ENCODE measurements at places on chromosomes 3 and 15.
A peak's percentile ranks its signal among the peaks of the same experiment; 100 is the strongest.

GRCh38 chr3:14252321-14253021 is 73.9 kb downstream of the LSM3 start:
- no peak for DNase-seq

DNA sequence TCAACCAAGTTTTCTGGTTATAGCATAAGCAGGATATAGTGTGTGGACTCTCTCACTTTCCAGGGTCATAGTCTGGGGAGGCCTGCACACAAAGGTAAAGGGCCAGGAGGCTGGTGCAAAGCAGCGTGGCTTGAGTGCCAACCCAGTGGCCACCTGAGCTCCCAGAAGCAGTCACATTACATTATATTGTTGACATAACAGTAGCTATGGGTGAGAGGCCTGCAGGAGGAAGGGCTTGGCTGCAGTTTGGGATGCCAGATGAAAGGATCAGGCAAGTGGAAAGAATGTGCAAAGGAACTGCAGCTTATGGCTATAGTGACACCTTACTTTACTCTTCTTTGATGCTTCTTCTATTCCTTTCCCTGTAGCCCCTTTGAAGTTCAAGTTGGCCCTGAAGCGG is 96.5 kb downstream of the FLNB start:
- no peak for DNase-seq

DNA sequence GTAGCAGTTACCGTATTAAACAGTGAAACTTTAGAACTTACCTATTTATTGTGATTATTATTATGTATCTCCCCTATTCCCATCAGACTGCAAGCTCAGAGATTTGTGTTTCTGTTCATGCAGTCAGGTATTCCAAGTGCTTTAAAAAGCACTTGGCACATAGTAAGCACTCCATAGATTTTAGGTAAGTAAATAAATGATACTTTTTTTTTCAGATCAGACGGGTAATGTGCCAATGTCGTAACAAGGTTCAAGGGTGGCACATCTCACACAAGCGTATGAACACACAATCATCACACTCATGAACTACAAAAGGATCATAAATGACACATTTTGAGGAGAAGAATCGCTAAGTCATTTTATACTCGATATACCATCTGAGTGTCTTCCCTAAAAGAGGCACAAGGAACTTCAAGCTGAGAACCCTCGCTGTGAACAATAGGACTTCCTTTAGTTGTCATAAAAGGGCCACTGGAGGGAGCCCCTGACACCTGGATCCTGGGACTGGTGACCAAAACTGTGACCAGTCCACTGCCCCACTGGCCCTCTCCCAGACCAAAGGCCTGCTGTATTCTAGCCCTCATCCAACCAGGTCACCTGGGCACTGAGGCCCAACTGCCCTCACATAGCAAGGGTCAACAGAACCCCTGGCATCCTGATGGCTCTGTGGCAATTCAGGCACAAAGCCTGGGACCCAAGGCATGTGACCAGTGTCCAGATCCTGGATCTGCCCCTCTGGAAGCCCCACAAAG is 32.1 kb downstream of the KIF9 start:
- peak; percentile 65 for DNase-seq

- DNase-seq, result no peak
Measured at GRCh38 chr3:34198309-34198708, 399.9 kb downstream of the PDCD6IP start.

DNA sequence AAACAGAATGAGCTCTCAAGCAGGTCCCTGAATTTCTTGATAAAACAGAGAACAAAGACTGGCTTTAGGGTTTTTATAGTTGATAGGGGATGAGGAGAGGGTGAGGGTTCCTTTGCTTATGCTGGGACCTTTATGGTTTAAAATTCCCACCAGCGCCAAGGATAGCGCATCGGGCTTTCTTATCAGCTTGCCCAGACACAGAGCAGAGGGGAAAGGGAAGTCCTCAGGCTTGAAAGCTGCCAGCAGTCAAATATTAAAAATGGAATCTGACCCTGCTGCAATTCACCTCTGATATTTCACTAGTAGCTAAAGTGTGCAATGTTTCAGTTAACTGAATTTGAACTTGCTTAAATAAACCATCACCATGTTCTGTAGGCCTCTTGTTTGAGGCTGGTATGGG is 55.0 kb upstream of the EPHA3 start:
- DNase-seq, result no peak

GRCh38 chr15:34434627-34435305 is 2.8 kb downstream of the GOLGA8A start:
- no peak for DNase-seq

GRCh38 chr3:157182879-157183278 is 22.9 kb upstream of the CCNL1 start:
- no peak for DNase-seq

DNA sequence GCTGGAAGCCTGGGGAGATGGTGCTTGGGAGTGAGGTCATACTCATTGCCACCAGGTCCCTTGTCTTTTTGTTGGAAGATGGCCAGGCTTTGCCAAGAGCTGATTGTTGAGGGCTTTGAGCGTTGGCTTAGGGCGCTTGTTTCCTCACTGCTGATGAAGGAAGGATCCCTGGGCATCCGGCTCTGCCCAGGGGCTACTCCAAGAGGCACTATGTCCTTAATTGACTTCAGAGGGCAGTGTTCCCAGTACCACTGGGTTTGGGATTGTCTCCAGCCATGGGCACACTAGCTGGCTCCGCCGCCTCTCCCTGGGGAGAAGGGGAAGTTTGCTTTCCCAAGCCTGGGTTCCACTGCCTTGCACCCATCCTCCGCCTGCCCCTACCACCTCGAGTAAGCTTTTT is 57.2 kb upstream of the RGMA start:
- no peak for DNase-seq

DNA sequence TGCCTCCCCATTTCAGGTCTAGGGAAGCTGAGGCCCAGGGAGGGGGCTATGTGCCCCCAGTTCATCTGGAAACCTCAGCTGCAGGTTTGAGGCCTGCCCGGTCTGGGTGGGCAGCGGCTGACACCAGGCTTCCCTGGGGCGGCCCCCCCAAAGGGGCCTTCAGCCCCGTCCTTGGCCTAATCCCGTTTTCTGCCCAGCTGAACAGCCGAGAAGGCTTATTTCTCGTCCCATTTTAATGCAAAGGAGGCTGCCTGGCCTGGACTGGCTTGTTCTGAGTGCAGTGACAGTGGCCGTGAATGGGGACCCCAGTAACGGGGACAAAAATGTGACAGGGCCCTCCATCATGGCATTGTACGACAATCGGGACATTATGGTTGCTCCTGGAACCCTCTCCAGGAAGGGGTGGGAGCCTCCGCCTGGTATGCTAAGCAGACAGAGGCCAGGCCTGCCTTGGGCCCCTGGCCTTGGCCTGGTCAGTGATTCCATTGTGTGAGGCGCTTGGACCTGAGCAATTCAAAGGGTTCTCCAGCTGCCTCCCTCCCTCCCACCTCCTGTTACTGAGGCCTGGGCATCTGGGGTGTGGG is 93.9 kb downstream of the WNT7A start:
- no peak for DNase-seq

DNA sequence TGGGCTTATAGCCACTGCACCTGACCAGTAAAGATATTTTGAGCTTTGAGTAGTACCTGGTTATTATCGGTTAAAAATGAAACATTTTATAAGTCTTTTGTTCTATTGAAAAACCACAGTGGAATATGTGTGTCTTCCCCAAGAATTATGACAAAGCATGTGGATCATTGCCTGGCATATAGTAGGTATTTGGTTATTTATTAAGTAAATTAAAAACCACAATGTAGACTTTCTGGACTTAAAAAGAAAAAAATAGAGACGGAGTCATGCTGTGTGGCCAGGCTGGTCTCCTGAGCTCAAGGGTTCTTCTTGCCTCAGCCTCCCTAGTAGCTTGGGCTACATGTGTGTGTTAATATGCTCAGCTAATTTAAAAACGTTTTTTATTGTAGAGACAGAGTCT is 43.5 kb downstream of the UBE2E2 start:
- DNase-seq, result no peak

DNA sequence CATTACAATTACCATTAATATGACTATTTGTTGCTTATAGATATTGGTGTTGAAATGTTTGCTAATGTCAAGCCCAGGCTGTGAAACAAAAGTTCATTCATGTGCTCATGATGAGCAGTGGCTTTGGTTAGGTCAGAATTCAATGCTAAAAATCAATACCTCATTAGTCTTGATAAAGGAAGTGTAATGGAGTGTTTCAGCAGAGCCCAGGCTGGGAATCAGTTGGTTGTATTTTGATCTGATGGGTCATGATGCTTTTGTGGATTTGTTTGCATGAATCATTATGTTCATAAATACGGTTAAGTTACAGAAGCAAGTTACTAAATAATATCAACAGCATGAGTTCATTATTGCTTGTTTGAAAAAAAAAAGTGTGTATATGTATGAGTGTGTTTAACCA is 13.6 kb upstream of the ZNF774 start:
- no peak for DNase-seq

- no peak for DNase-seq
Measured at GRCh38 chr3:139456386-139456785, 19.9 kb downstream of the RBP2 start.

DNA sequence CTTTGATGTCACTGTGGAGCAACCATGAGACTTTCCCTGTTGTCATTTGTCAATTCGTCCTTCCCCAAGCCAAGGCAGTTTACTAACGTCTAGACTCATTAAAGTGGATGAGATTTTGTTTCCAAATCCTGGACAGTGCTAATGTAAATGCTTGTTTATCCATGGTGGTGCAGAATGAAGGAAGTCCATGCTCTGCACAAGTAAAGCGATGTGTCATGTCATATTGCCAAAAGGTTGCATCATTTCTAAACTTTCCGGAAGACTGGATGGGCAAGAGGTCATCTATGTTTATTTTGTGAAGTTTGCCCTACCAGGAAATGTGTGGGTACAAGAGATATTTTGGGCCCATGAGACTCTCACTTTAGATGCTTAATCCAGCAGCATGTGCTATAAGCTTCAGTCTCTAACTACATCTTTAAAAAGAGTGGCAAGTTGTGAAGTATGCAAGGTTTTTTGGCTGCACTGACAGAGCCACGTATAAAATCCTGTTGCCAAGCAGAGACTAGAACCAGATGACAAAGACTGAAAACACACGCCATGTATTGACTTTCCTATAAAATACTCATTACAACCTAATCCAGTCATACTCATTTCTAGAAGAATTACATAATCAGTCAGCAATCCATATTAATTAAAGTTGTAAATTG is 72.1 kb upstream of the FNDC3B start:
- DNase-seq, result peak; percentile 96

DNA sequence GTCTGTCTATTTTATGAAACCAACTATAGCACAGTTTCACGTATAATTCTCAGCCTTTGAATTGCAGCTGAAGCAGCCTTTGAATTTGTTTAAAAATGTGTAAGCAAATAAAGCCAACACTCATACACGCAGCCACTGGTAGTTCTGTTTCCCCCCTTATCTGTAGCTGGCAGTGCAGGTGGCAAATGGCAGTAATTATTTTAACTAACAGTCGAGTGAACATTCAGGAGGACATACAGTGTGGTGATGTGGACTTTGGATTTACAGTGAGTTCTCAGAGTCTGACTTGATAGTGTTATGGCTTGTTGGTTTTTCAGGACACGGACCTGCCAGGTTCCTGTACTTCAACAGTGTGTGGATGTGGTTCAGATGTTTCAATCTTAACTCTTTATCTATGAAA is 64.0 kb upstream of the SKOR1 start:
- DNase-seq, result no peak

- DNase-seq, result peak; percentile 86
Measured at GRCh38 chr3:151553888-151554287, 93.0 kb upstream of the IGSF10 start.

GRCh38 chr3:48696601-48697000 is 10.9 kb upstream of the NCKIPSD start:
- no peak for DNase-seq

All from AML-193 (cell line).